ENCODE measurements at places on chromosomes 16 and 17. TPM values are rescaled to one million over a fixed set of nuclear protein-coding genes. Genes with fewer than 3 reads are reported as not detected.

DNA sequence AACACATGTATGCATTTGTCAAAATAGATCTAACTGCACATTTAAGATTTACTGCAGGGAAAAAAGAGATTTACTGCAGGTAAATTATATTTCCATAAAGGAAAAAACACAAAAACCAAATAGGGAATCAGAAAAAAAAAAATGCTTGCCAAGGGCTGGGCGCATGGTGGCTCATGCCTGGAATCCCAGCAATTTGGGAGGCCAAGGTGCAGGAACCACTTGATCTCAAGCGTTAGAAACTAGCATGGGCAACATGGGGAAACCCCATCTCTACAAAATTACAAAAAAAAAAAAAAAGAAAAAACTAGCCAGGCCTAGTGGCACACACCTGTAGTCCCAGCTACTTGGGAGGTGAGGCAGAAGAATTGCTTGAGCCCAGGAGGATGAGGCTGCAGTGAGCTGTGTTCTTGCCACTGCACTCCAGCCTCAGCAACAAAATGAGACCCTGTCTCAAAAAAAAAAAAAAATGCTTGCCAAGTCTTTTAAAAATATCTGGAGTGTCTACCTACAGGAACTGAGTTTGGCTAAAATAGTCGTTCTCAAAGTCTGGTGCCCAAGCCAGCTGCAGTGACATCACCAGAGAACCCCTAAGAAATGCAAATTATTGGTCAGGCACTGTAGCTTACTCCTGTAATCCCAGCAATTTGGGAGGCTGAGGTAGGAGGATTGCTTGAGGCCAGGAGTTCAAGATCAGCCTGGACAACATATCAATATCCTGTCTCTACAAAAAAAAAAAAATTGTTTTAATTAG, 17.5 kb downstream of the TRIM25 start:
- no peak for DNase-seq

DNA sequence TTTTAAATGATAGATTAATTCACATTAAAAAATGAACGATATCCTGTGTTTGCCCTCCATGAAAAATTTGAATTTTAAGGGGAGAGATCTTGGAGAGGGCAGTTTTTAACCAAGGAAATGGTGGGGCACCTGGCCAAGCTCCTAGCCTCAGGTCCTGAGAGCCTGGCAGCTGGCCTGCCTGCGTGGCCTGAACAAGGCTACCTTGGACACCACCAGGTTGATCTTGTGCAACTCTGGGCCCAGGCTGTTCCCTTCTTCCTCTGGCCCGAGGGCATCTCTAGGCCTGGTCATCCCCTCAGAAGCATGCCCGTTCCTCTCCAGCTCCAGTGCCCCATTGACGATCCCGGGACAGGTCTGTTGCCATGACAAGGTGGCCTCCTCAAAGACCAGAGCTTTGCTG, 33.4 kb upstream of the LONP2 start:
- no peak for DNase-seq

DNA sequence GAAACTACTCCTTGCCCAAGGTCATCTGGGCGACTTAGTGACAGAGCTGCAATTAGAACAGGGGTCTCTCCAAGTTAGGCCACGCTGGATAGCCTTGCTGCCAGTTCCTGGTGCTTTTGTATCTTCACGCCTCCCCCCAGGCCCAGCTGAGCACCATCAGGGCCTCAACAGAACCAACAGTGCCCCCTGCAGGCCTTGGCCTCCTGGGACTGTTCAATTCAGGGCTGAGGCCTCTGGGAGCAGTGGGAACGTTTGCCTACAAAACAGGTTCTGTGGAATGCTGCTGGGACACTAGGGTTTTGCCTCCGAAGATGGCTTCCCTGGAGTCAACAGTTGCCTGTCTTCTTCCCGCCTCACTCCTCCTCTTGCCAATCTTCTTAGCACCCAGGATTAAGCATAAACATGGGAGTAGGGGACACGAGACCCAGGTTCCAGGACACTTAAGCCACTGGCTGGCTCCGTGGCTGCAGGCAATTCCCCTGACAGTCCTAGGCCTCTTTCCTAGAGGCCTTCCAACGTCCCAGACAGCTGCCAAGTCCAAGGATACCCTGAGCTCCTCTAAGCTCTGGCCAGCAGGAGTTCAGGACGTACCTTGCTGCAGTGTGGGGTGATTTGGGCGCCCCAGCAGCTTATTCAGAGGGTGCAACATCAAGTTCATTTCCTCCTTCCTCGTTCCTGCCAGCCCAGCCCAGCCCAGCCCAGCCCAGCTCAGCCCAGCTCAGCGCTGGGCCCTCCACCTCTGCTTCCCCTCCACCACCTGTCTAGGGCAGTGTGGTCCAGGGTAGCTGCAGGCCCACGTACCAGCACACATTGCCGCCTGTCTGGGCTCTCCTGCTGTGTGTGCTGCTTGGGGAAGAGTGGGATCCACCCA, 246.6 kb upstream of the RPL38 start:
- peak; percentile 32 for DNase-seq

DNA sequence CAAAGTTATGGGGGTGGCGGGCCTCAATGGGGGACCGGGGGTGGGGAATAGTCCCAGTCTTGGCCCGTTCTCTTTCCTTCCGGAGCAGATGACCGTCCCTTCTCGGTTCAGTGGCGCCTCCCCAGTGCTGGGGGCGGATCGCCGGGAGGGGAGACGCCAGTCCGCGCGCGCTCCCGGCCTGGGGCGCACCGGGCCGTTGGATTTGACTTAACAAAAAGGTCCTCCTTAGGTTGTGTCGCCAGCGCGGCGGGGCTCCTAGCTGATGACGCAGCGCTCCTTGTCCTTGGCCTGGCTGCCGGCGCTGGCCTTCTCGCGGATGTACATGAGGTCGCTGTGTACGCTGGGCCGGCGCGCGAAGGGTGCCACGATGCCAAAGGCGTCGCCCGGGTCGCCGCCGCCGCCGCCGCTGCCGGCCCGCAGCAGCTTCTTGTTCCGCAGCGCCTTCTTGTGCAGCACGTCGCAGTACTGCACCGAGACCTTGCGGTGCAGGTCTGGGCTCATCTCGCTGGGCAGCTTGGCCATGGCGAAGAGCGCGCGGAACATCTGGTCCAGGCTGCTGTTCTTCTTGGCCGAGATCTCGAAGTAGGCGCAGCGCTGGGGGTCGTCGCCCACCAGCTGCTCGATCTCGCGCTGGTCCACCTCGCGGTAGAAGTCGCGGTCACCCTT, 1.2 kb downstream of the RASD1 start:
- DNase-seq = peak; percentile 8

- no peak for DNase-seq
Measured at GRCh38 chr17:50076591-50077235, 18.4 kb upstream of the PDK2 start.

DNA sequence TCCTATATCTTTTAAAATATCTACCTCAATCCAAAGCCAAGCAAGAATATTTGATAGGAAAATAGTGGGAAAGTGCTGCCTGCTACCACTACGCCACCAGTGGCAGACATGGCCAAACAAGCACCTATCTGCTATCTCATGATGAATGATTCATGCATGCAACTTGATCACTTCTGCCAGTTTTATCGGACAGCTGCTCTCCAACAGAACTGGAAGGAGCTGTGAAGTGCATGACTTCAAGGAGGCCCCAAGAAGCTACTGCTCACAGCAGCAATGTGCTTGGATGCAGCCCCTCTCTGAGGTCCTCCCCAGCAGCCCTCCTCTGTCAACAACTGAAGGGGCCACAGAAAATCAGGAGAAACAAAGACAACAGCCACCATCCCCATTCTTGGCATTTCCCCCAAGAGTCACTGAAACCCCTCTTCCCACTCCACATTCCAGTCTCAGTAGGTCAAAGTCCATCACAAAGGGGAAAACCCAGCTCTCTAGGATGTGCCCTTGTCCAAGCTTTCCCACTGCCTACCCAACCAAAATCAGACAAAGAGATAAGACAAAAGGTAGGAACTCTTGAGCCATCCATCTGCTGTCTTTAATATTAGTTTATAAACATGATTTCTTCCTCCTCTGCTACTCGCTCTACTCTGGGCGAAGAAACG, 215.3 kb downstream of the C16orf78 start:
- no peak for DNase-seq

GRCh38 chr16:12573300-12573699, 230.4 kb downstream of the CPPED1 start:
- DNase-seq = peak; percentile 87

The ACACA gene
- 3.5 TPM for polyA plus RNA-seq

The LRRC37A3 gene
- polyA plus RNA-seq = 0.31 TPM

The IRX3 gene
- not detected for polyA plus RNA-seq

The SMIM22 gene
- polyA plus RNA-seq = not detected

Data from CD14-positive monocyte (primary cell).